CD4-positive, alpha-beta T cell treated with Interleukin-15 for 4 hours (primary cell): ENCODE measurements at places on chromosomes 16 and 17.
A peak's percentile ranks its signal among the peaks of the same experiment; 100 is the strongest.

DNA sequence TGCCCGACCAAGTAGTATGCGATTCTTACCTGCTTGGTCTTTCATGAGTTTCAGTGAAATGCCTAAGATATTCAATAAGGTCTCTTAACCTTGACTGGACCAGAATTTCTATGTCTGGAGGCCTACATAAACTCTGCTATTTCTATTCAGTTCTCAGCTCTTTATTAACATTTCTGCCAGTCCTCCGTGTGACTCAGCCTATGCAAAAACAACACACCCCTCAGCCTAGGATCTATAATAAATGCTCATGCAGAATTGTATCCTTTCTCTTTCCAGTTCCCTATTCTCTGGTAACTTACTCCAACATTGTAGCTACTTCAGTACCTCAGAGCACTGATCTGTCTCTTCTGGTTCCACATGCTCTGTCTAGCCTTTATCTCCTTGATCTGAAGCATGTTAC is 1507.4 kb downstream of the CDH11 start:
- no peak for DNase-seq

GRCh38 chr17:78237401-78238012 is 6.1 kb downstream of the TMEM235 start:
- no peak for DNase-seq

DNA sequence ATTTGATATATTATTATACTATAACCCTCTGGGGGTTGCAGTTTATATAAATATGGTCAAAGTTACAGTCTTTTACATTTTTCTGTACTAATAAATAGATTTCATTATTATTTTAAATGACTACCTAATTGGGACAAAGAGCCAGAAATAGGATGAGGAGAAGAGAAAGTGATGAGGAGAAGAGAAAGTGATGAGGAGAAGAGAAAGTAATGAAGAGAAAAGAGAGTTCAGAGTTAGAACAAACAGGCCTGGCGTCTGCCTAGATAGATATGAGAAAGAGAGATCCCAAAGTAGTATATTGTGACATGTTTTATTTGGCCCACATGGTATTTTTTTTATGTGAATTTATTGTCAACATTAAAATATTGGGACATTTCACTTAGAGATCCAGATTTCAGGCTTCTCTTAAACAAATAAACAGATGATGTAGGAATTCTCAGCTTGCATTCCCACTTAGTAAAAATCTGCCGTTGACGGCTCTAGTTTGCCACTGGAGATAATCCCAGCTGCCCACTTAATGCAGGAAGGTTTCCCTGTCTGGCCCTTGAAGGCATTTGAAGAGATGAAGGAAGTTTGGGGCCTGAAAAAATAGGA is 210.7 kb downstream of the STX8 start:
- no peak for DNase-seq

- no peak for DNase-seq
Observed at GRCh38 chr16:4743226-4743878, 9.0 kb downstream of the DNAAF8 start.

DNA sequence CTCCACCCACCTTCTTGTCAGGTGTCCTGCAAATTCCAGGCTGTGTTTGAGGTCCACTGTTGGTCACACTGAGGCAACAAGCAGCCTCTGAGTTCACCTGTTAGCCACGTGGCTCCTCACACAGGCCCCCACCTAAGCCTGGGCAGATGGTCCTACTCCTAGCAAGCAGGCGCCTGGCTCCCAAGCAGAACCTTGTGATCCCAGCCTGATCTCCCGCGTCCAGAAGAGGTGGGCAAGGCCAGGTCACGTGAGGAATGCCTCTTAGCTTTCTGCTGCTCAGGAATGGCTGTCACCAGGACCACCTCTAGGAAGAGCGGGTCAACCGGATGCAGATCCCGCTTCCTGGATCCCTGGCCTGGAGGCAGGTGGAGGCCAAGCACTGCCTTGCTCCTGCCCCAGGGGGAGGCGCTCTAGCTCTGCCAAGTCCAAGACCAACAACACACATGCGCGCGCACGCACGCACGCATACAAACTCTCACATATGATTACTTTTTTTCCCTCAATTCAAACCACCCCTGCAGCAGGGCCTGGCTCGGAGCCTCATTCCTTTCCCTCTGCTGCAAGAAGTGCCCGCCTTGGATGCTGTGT is 9.5 kb downstream of the CYB561 start:
- DNase-seq, result no peak

- no peak for DNase-seq
Observed at GRCh38 chr16:14409563-14409962, 220.5 kb downstream of the PARN start.

- no peak for DNase-seq
Observed at GRCh38 chr17:34845296-34845695, 116.0 kb downstream of the CCT6B start.

DNA sequence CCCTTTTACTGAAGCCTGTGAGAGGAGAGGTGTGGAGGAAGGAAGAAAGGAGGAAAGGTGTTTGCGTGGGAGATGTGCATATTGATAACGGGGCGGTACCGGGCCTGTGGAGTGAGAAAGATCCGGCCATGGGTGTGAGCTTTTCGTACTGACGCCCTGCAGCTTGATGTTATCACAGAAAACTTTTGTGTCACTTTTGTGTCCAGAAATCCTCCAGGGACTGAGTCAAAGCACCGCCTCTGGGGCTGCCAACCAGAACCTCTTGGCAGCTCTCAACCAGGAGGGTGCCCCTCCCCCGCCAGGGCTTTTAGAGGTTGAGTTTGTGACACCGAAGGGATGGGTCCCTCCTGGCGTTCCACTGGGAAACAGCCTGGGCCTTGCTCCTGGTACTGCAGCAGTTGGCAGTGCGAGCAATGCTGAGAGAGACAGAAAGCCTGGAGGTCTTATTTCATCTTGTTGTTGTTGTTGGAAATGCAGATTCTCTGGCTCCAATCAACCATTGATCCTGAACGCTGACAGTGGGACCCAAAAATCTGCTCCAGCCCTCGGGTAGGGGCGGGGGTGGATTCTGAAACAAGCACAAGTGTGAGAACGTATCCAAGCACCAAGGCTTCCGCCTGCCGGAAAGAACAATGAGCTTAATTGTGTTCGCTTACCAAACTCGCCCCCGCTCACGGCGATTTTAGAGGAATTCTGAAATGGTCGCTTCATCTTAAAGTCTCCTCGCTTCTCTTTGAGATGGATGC is 65.0 kb downstream of the CRISPLD2 start:
- no peak for DNase-seq

GRCh38 chr17:48295362-48296288 is 134.4 kb downstream of the SKAP1 start:
- DNase-seq, result peak; percentile 37

- no peak for DNase-seq
Observed at GRCh38 chr16:4381935-4382794, 10.5 kb downstream of the VASN start.

DNA sequence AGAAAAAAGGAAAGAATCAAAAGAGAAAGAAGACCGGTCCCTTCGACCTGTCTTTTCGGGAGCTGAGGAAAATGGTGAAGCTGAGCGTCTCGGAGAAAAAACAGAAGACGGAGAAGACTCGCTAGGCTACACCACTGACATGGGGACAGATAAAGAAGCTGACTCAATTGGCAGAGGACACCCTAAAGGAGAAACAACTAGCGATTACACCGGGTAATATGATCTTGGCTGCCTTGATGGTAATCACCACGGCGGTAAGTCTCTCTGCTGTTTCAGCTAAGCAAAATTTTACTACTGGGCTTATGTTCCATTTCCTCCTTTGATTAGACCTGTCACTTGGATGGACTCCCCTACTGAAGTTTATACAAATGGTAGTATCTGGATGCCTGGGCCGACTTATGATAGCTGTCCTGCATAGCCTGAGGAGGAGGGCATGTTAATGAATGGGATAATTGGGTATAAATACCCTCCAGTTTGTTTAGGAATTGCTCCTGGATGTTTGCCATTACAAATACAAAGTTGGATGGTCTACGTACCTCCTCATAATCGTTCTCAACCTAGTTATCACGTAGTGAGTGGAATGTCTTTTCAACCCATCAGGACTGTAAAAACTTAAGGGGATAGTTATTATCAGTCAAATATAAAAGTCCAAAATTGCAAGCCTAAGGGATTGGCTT is 24.1 kb downstream of the ALOX15B start:
- DNase-seq, result no peak

DNA sequence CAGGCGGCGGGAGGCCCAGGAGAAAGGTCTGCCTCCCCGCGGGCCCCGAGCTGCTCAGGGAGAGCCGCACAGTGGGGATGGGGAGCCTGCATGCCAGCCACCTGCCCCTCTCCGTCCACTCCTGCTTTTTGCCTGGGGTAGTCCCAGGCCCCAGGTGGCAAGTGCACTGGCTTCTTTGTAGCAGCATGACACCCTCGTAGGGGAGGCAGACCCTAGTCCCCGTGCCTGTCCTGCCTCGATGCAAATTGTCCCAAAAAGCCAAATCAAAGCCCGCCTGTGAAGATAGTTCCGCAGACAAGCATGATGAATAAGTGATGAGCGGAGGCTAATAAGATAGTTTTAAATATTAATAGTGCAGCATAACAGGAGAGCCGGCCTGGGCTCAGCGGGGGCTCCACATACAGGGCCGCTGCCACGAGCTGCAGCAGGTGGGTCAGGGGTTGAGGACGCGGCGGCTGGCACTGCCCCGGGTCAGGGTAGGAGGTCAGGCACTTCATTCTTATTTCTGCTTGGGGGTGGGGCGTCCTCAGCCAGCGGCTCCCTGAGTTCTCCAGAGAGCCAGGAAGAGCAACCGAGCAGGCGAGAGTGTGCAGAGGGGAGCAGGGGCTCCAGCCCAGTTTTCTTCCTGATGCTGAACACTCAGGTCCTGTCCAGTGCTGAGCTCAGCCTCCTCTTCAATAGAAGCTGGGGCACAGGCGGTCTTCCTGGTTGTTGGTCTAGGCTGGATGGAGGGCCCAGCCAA is 26.8 kb downstream of the GINS2 start:
- no peak for DNase-seq

DNA sequence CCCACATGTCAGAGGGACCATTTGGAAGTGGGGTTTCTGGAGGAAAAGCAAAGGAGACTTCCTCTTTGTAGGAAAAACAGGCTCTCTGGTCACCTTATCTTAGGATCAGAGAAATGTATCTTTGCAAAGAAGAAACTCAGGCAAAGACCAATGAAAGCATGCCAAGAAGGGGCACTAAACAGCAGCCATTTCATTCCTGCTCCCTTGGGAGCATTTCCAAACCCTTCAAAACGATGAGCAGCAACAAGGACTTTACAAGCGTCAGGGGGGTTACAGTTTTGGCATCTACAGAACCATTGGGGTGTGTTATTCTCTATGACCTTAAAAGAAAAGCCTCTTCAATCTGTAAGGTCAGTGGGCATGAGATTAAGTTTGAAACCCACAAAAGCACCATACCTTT is 122.8 kb downstream of the SMG6 start:
- DNase-seq, result no peak

DNA sequence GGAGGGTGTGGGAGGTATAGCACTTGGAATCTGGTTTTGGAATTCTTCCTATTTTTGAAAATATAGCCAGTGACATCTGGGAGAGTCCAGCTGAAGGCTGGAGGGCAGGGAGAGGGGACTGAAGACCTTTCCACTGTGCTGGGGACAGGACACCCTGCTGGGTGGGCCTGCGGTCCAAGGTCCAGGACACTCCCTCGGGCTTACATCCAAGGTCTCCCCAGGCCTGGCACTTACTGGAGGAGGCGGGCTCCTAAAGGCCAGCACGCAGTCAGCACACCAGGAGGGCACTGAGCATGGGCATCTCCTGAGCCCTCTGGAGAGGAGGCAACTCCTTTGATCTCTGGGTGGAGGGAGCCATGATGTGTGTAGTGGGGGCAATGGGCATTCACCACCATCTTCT is 35.5 kb upstream of the ETV4 start:
- no peak for DNase-seq

- no peak for DNase-seq
Observed at GRCh38 chr17:45260204-45260783, 1.6 kb downstream of the SPATA32 start.
